Eye (tissue), 1 donor: ENCODE measurements at places on chromosomes 3 and 15.

DNA sequence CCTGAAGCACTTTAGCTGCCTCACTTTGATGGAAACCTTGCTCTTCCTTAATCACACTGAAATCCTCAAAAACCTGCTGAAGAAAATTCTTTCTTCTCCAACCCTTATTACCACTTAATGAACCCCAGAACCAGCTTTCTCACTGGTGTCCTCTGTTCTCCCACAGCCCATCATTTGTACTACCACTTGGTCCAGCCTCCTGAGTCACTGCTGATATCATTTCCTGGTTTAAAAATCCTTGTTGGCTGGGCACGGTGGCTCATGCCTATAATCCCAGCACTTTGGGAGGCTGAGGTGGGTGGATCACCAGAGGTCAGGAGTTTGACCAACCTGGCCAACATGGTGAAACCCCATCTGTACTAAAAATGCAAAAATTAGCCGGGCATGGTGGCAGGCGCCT is 418.6 kb upstream of the KCNMB2 start:
- no peak for DNase-seq

DNA sequence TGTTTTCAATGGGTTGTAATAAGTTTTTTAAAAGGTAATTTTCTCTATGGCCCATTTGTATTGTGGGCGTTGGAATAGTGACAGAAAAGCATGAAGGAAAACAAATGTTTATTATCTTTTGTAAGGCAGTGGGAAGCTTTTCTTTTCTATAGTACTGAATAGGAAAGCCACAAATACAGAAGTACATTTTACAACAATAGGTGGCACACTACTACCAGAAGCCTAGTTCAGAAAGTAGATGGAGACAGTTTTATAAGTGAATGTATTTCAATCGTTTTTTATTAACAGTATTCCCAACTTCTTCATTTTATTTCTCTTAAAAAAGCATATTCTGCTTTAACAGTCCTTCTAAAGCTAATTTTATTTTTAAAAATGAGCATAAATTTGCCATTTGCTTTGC is 296.7 kb downstream of the PTPRG start:
- DNase-seq = no peak

DNA sequence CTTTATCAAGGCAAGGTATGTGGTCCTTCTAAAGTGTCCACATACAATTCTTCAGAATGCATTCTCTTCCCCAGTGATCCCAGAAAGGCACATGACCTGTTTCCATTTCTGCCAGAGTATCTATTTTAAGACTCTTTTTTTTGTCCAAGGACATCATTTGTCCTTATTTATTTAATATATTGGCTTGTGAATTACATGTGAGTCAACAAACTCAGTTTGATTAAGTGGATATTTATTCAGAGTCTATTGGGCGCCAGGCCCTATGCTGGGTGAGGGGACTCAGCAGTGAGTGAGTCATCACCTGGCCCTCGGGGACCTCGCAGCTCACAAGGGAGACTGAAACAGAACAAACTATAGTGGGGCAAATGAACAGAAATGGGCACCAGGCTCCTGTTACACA is 136.8 kb downstream of the SNRK start:
- no peak for DNase-seq

GRCh38 chr3:64138046-64138445 is 87.2 kb downstream of the PRICKLE2 start:
- no peak for DNase-seq

GRCh38 chr15:70742928-70743327 is 20.4 kb downstream of the UACA start:
- DNase-seq = no peak

GRCh38 chr3:15820911-15821310 is 23.1 kb upstream of the ANKRD28 start:
- DNase-seq = no peak

DNA sequence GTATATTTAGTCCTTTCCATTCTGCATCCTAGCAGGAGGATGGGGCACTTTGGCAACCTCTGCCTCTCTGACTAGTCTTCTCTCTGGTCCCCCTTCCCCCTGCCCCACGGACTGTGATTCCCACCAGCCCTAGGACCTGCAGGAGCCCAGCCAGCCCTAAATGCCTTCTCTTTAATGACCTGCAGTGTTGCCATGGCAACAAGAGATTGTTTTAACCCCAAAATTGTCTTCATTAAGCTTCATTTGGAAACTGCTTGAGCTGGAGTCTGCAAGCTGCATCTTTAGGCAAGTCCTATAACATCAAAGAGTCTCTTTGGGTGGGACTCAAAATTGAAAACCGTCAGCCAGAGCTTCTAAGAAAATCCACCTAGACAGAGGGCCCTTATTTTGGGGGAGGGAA is 59.7 kb upstream of the ANKRD34C start:
- no peak for DNase-seq

- no peak for DNase-seq
Measured at GRCh38 chr3:55692295-55692956, 205.3 kb upstream of the WNT5A start.

DNA sequence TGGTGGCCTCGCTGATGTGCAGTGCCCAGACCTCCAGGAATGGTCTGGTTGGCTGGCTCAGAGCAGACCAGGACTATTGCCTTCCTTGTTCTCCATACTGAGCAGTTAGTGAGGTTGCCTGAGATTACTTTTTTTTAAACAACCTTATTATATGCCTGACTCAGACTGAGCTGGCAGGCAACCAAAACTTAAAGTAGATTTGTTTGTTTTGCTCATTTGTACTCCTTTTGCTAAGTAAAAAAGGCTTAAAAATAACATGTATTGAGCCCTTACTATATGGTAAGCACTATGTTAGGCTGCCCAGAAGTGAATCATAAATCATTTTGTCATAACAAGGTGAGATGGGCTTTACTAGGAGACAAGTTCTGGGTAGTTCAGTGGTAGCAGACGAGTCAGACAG is 92.4 kb downstream of the GHSR start:
- peak; percentile 25 for DNase-seq

DNA sequence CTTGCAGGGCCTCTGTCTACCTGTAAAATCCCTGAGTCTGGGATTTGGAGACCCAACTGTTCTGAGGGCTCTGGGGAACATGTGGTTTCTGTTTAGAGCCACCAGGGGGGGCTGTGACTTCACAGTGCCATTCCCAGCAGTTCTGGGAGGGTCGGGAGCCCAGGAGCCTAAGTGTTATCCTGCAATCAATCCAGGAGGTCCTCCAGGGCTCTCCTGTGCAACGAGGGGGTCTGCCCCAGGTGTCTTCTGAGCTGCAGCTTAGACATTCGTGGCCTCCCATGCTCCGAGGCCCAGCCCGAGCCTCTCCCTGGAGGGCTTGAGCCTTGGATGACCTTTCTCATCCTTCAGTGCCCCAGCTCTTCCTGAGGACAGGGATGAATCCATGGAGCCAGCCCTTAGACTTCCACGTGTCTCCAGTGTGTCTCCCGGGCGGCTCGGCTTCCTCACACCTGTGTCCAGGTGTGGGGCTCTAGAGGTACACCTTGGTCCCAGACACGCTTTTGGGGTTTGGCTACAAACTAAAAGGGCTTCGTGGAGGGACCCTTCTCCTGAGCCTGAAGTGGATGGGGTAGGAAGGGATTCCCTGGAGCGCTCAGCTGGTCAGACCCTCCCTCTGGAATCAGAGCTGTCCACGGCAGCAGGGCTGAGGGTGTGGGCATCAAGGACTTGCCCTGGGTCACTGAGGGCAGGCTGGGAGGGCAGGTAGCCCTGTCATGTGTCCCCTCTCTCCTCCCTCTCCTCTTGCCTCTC is 20.3 kb upstream of the ABTB1 start:
- peak; percentile 88 for DNase-seq

GRCh38 chr15:76127880-76128279 is 68.1 kb downstream of the TMEM266 start:
- no peak for DNase-seq

- no peak for DNase-seq
Measured at GRCh38 chr3:5047764-5048419, 68.7 kb downstream of the BHLHE40 start.

DNA sequence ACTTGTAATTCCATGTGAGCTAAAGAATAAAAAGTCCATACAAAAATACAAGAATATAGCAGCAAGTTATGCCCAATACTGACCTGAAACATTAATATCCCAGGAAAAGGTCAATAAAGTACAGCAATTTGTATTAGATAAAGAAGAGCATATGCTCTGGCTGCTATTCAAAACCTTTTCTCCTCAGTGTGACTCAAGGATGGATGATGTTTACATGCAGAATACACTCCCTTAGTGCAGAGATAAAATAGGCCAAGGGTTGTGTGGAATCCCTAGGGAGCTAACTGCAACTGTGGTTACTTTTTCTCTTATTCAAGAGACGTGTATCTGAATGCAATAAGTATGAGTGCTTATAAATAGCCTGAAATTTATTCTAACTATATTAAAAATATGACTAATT is 78.7 kb downstream of the SLC9A9 start:
- peak; percentile 25 for DNase-seq

GRCh38 chr15:20642054-20642767 is 100.6 kb upstream of the GOLGA6L6 start:
- no peak for DNase-seq

DNA sequence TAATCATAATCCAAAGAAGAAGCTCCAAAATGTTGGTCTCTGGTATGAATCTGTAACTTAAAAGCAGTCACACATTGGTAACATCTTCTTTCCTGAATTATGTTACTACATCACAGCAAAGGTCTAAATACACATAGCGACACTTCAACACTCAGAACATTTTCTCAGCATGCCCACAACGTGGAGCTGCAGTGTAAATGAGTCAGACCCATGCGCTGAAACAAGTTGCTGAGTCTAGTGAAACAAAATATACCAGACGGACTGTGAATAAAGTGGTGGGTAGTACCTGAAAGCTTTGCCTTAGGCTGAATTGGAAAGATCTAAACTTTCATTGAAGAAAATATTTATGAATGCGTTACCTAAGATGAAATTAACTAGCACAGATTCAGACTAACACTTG is 33.2 kb upstream of the GOLGA8B start:
- peak; percentile 22 for DNase-seq

DNA sequence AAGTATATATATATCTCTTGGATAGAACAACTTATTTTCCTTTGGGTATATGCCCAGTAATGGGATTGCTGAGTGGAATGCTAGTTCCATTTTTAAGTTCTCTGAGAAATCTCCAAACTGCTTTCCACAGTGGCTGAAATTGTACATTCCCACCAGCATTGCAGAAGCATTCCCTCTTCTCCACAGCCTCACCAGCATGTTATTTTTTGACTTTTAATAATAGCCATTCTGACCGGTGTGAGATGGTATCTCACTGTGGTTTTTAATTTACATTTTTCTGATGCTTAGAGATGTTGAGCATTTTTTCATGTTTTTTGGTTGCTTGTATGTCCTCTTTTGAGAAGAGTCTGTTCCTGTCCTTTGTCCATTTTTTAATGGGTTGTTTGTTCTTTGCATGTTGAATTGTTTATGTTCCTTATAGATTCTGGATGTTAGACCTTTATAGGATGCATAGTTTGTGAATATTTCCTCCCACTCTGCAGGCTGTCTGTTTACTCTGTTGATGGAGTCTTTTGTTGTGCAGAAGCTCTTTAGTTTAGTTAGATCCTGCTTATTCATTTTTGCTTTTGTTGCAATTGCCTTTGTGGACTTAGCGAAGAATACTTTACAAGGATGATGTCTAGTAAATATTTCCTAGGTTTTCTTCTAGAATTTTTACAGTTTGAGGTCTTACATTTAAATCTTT is 82.7 kb upstream of the NR2F2 start:
- no peak for DNase-seq

GRCh38 chr3:10833855-10834414 is 17.9 kb downstream of the SLC6A11 start:
- no peak for DNase-seq

DNA sequence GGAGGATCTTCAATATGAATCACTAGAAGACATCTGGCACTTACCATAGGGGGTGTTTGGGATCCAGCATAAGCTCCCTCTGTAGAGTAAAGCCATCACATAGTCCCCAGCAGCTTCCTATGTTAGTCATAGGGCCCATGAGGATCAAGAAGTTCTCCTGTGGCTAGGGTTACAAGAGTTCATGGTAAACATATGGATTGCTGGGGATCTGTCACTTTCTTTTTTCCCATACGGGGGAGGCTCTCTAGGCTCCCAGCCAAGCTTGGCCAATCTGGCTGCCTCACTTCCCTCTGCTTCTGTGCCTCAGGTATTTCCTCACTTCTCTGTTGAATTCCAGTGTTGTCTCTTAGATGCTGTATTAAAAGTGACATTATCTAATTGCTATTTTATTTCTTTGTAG is 597.9 kb downstream of the PDCD6IP start:
- no peak for DNase-seq

- DNase-seq = no peak
Measured at GRCh38 chr3:81726735-81727134, 34.7 kb downstream of the GBE1 start.

GRCh38 chr3:163935411-163935810 is 1142.9 kb downstream of the SI start:
- no peak for DNase-seq

- DNase-seq = no peak
Measured at GRCh38 chr3:54356261-54357045, 234.1 kb downstream of the CACNA2D3 start.

DNA sequence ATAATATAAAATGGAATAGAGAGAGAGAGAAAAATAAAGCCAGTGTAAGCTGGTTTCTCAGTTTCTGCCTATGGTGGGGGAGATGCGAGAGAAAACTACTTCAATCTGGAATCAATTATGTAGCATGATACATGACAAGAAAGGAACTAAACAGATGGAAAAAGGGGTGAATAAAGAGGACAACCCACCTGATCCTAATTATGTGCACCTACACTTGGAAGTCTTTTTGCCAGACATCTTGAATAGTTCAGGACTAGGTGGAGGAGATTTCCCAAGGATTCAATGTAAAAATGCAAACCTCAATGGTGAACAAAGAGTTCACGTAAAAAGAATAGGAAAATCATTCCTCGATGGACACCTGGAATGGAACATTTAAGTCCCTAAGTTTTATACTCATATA is 524.4 kb upstream of the RGMA start:
- DNase-seq = no peak

- DNase-seq = no peak
Measured at GRCh38 chr15:56045068-56045748, 51.8 kb upstream of the NEDD4 start.

DNA sequence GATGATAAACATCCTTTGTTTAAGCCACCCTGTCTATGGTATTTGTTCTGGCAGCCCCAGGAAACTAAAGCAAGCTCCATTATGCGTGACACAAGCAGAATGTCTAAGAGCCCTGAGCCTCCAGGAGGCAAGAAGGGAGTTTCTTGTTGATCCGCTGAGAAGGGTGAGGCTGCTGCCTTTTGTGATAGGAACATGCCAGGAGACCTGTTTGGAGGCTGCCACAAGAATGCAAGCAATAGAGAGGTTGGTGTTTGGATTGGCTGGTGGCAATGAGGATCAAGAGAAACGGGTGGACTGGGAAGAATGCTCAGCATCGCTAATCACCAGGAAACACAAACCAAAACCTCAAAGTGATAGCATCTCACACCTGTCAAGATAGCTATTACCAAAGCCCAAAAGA is 104.8 kb downstream of the ASB7 start:
- no peak for DNase-seq

DNA sequence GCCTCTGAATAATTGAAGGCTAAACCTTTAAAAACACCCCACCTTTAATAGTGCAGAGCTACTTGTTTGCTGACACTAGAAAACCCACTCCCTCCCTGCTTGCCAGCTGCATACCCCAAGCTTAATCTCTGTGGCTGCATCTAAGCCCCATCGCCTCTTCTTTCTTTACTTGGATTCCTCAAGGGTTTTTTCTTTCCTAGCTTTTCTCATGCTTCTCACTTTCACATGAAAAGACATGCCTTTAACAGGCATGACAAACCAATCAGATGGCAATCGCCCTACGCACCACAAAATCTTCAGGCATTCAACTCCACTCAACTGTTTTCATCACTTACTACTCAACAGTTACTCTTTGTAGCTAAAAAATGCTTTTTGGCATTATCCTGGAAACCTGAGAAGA is 77.5 kb downstream of the PLD1 start:
- no peak for DNase-seq
